ENCODE measurements at places on chromosomes 11 and 22. TPM values are rescaled to one million over a fixed set of nuclear protein-coding genes. Genes with fewer than 3 reads are reported as not detected.
A peak's percentile ranks its signal among the peaks of the same experiment; 100 is the strongest.

- no peaks in the 10 kb centered on the region for H3K36me3 ChIP-seq
- no peaks in the 10 kb centered on the region for H3K4me1 ChIP-seq
- H3K4me3 ChIP-seq, result no peak overlapping the region
- H3K27me3 ChIP-seq, result no peaks in the 10 kb centered on the region
- no peak overlapping the region for H3K27ac ChIP-seq
- DNase-seq, result no peak
Observed at GRCh38 chr11:130370845-130371590, 56.3 kb upstream of the ZBTB44 start.

GRCh38 chr11:33936725-33937604 is 45.1 kb upstream of the LMO2 start:
- H3K27ac ChIP-seq, result peak overlapping the region; percentile 6
- H3K4me3 ChIP-seq, result no peak overlapping the region
- no peak for DNase-seq
- H3K27me3 ChIP-seq, result no peaks in the 10 kb centered on the region

- no peak overlapping the region for H3K4me3 ChIP-seq
- no peaks in the 10 kb centered on the region for H3K36me3 ChIP-seq
- H3K27ac ChIP-seq, result no peak overlapping the region
- peaks cover 9% of the 10 kb centered on the region for H3K4me1 ChIP-seq
- H3K27me3 ChIP-seq, result no peaks in the 10 kb centered on the region
Observed at GRCh38 chr11:64100782-64101353, 65.0 kb downstream of the MACROD1 start.

- H3K4me1 ChIP-seq, result no peaks in the 10 kb centered on the region
- no peaks in the 10 kb centered on the region for H3K36me3 ChIP-seq
- no peak overlapping the region for H3K27ac ChIP-seq
Observed at GRCh38 chr22:39634530-39635405, 64.2 kb downstream of the CACNA1I start.

- DNase-seq, result no peak
- no peaks in the 10 kb centered on the region for H3K36me3 ChIP-seq
- no peaks in the 10 kb centered on the region for H3K27me3 ChIP-seq
- H3K27ac ChIP-seq, result no peak overlapping the region
- no peaks in the 10 kb centered on the region for H3K4me1 ChIP-seq
Observed at GRCh38 chr11:95304777-95305176, 73.8 kb upstream of the SESN3 start.

GRCh38 chr11:74941492-74941891 is 7.4 kb downstream of the XRRA1 start:
- H3K27ac ChIP-seq, result no peak overlapping the region
- no peaks in the 10 kb centered on the region for H3K4me1 ChIP-seq
- no peak overlapping the region for H3K4me3 ChIP-seq
- no peak for DNase-seq
- H3K36me3 ChIP-seq, result peaks cover 12% of the 10 kb centered on the region

- no peak overlapping the region for H3K27ac ChIP-seq
- H3K36me3 ChIP-seq, result no peaks in the 10 kb centered on the region
- H3K27me3 ChIP-seq, result no peaks in the 10 kb centered on the region
- DNase-seq, result no peak
Observed at GRCh38 chr11:35501776-35502175, 23.6 kb downstream of the PAMR1 start.

DNA sequence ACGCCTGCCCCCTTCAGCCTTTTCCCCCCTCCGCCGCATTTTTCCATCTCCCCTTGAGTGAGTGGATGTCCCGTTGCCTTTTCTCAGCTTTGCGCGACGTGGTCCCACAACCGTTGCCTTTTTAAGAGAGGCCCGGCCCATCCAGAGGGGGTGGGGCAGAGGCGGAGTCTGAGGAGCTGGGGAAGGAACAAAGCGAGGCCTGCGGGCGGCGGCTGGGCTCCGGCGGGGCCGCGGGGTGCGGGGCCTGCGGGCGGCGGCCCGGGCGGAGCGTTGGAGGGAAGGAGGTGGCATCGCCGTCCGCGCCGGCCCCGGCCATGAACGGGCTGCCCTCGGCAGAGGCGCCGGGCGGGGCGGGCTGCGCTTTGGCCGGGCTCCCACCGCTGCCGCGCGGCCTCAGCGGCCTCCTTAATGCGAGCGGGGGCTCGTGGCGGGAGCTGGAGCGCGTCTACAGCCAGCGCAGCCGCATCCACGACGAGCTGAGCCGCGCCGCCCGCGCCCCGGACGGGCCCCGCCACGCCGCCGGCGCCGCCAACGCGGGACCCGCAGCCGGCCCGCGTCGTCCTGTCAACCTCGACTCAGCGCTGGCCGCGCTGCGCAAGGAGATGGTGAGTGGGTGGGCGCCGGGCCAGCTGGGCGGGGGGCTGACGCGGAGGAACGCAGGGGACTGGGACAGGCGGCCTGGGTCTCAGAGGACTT is at the start of gene FAM89B:
FAM89B (plus strand) TSS at position 183 of the 696 bp plus-strand sequence; CDS start at position 315, 132 bp downstream.
- H3K36me3 ChIP-seq, result no peaks in the 10 kb centered on the region
- H3K4me1 ChIP-seq, result peaks cover 60% of the 10 kb centered on the region
- H3K4me3 ChIP-seq, result peak within 1 kb of the TSS; percentile 66

- H3K4me1 ChIP-seq, result no peaks in the 10 kb centered on the region
- no peak for DNase-seq
- no peak overlapping the region for H3K4me3 ChIP-seq
- no peak overlapping the region for H3K27ac ChIP-seq
Observed at GRCh38 chr11:43397251-43397650, 38.5 kb downstream of the TTC17 start.

DNA sequence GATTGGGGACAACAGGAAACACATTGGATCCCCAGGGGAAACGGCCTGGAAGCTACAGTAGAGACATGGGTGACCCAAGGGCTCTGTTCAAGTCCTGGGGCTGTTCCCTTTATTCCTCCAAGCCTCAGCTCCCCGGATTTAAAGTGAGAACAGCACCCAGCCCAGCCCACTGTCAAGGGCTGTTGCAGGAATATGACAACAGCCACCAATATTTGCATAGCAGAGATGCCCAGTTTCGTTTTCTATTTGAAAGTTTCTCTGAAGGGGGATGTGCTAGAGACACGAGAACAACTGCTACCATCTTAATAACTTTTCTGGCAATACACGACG is 81.1 kb upstream of the WNT7B start:
- H3K27me3 ChIP-seq, result no peaks in the 10 kb centered on the region
- peak; percentile 71 for DNase-seq
- peak overlapping the region; percentile 98 for H3K27ac ChIP-seq
- H3K4me3 ChIP-seq, result peak overlapping the region; percentile 34
- peaks cover 64% of the 10 kb centered on the region for H3K4me1 ChIP-seq

DNA sequence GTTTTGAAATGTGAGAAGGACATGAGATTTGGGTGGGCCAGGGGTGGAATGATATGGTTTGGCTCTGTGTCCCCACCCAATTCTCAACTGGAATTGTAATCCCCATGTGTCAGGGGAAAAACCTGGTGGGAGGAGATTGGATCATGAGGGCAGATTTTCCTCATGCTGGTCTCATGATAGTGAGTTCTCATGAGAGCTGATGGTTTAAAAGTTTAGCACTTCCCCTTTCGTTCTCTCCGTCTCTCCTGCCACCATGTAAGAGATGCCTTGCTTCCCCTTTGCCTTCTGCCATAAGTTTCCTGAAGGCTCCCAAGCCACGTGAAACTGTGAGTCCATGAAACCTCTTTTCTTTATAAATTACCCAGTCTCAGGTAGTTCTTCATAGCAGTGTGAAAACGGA is 113.5 kb downstream of the FCHSD2 start:
- no peak overlapping the region for H3K4me3 ChIP-seq
- no peaks in the 10 kb centered on the region for H3K27me3 ChIP-seq
- H3K4me1 ChIP-seq, result no peaks in the 10 kb centered on the region

DNA sequence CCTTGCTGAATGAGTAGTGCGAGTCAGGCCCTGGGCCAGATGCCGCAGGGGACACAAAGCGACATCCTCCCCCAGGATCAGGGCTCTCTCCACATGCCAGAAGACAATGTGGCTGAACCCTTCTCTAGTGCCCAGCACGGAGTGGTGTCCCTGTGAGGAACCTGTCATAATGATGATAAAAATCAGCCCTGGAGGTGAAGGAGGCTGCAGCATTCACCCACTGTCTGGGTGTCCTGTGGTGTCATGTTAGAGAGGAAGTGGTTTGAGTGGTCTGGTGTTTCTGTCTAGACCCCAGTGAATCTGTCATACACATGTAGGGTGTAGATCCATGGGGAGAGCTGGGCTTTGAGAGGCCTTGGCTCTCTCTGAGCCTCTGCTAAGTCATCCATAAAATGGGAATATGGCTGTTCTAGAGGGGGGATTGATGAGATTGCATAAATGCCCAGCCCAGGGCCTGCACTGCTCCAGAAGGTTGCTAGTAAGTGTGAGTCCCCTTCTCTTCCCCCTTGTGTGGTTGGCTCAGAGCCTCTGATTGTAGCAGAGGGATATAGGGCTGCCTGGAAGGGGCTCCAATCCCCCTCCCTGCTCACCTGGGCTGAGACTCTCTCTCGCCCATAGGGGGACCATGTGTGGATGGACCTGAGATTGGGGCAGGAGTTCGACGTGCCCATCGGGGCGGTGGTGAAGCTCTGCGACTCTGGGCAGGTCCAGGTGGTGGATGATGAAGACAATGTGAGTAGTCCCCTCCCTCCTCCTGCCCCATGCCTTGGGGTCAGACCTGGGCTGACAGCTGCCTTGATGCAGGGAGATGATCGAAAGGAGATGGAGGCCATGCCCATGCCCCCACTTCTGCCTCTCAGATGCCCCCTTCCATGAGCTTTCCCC is 14.3 kb downstream of the MYO7A start:
- no peak overlapping the region for H3K4me3 ChIP-seq
- peaks cover 17% of the 10 kb centered on the region for H3K27me3 ChIP-seq
- no peak for DNase-seq
- H3K36me3 ChIP-seq, result no peaks in the 10 kb centered on the region
- no peak overlapping the region for H3K27ac ChIP-seq

Gene NLRP6
- 1.7 TPM for total RNA-seq

Gene HPX
- total RNA-seq, result 1.4 TPM

GRCh38 chr22:29882716-29883044 is 294 bp upstream of the MTMR3 start:
- no peaks in the 10 kb centered on the region for H3K27me3 ChIP-seq
- H3K4me3 ChIP-seq, result peak overlapping the region; percentile 94
- no peaks in the 10 kb centered on the region for H3K36me3 ChIP-seq
- no peak overlapping the region for H3K27ac ChIP-seq
- peaks cover 37% of the 10 kb centered on the region for H3K4me1 ChIP-seq

GRCh38 chr11:126927623-126928022 is 72.9 kb downstream of the KIRREL3 start:
- H3K27ac ChIP-seq, result no peak overlapping the region
- no peaks in the 10 kb centered on the region for H3K36me3 ChIP-seq
- no peak overlapping the region for H3K4me3 ChIP-seq
- H3K4me1 ChIP-seq, result no peaks in the 10 kb centered on the region
- no peak for DNase-seq

DNA sequence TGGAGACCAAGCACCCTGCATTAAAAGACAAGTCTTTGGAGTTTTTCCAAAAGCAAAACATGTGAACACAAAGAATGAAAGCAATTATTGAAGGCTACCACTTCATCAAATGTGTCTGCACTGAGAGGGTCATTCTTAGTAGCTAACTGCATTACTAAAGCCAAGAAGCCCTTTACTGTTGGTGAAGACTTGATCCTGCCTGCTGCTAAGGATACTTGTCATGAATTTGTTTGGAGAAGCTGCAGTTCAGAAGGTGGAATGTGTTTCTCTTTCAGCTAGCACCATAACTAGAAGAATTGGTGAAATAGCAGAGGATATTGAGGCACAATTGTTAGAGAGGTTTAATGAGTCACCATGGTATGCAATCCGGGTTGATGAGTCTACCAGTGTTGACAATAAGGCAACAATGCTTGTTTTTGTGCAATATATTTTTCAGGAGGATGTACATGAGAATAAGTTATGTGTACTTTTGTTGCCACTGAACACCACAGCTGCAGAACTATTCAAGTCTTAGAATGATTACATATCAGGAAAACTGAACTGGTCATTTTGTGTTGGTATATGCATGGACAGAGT is 457.3 kb upstream of the ISX start:
- DNase-seq, result no peak
- H3K4me1 ChIP-seq, result no peaks in the 10 kb centered on the region
- H3K4me3 ChIP-seq, result no peak overlapping the region
- H3K27me3 ChIP-seq, result no peaks in the 10 kb centered on the region
- H3K36me3 ChIP-seq, result no peaks in the 10 kb centered on the region

Gene CHORDC1
- 30.7 TPM for total RNA-seq

DNA sequence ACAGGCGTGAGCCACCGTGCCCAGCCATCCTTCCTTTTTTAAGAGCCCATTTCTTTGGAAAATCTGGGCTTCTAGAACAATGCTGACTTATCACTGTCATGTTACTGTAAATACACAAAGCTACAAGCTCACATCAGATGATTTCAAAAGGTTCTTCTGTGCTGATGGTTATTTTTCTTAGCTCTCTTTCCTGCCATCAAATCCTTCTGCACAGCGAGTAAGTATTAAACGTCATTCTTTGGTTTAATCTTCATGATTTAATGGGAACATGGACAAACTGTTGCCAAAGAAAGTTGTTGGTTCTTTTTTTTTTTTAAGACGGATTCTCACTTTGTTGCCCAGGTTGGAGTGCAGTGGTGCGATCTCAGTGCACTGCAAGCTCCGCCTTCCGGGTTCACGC is 43.3 kb upstream of the NUP50 start:
- no peak overlapping the region for H3K4me3 ChIP-seq
- H3K27me3 ChIP-seq, result no peaks in the 10 kb centered on the region
- no peaks in the 10 kb centered on the region for H3K36me3 ChIP-seq
- H3K4me1 ChIP-seq, result no peaks in the 10 kb centered on the region

DNA sequence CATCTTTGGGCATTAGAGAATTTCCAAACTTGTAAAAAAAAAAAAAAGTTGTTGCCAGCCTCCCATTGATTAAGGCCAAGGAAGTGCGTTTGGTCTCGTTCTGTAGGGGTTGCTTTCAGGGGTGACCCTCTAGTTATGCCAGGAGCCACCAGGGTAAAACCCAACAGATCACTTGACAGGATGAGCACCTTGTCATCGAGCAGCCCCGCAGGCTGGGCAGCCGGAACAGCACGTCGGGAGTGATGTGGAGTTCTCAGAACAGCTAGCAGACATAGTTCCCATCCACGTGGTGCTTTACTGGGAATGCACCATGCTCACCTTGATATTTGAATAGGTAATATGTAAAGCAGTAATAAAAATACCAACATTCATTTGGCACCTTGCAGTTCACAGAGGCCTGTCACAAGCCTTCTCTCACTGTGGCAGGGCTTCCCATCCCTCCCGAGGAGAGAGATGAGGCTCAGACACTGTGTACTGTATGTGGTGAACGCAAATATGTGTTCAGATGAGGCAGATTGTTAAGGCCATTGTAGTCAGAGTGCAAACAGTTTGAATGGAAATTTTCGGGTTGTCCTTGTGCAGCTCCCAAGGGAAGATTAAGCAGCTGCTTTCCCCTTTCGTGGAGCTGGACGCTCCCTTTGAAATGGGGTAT is 70.9 kb upstream of the SORL1-AS1 start:
- peaks cover 9% of the 10 kb centered on the region for H3K36me3 ChIP-seq
- DNase-seq, result no peak
- no peak overlapping the region for H3K27ac ChIP-seq
- no peak overlapping the region for H3K4me3 ChIP-seq

Gene TREH
- 0.46 TPM for total RNA-seq

Gene USP2
- total RNA-seq, result 3.0 TPM

GRCh38 chr22:38479096-38479837 is 11.4 kb downstream of the KDELR3 start:
- no peaks in the 10 kb centered on the region for H3K27me3 ChIP-seq
- no peak for DNase-seq
- H3K27ac ChIP-seq, result no peak overlapping the region
- H3K4me1 ChIP-seq, result no peaks in the 10 kb centered on the region
- H3K36me3 ChIP-seq, result peaks cover 44% of the 10 kb centered on the region

- H3K36me3 ChIP-seq, result no peaks in the 10 kb centered on the region
- no peak for DNase-seq
- no peaks in the 10 kb centered on the region for H3K4me1 ChIP-seq
- H3K27ac ChIP-seq, result no peak overlapping the region
- peaks cover 4% of the 10 kb centered on the region for H3K27me3 ChIP-seq
Observed at GRCh38 chr22:49433717-49434611, 393.7 kb downstream of the BRD1 start.

Gene CCDC87
- 0.26 TPM for total RNA-seq

All from upper lobe of right lung (tissue), 1 donor.